ENCODE measurements at places on chromosomes 7 and 10.

- DNase-seq: no peak
These were observed 15.1 kb downstream of the NCAPG2 start for GRCh38 chr7:158689488-158689887.

GRCh38 chr7:16839646-16840045 lies 34.8 kb upstream of the AGR2 start:
- DNase-seq: no peak

GRCh38 chr7:3201937-3202710 lies 98.9 kb upstream of the SDK1 start:
- no peak for DNase-seq

GRCh38 chr7:121689749-121690148 lies 183.2 kb upstream of the PTPRZ1 start:
- DNase-seq: no peak

GRCh38 chr10:15448598-15448997 lies 77.5 kb upstream of the FAM171A1 start:
- no peak for DNase-seq

GRCh38 chr10:78993261-78993945 lies 75.4 kb upstream of the ZMIZ1 start:
- no peak for DNase-seq

DNA sequence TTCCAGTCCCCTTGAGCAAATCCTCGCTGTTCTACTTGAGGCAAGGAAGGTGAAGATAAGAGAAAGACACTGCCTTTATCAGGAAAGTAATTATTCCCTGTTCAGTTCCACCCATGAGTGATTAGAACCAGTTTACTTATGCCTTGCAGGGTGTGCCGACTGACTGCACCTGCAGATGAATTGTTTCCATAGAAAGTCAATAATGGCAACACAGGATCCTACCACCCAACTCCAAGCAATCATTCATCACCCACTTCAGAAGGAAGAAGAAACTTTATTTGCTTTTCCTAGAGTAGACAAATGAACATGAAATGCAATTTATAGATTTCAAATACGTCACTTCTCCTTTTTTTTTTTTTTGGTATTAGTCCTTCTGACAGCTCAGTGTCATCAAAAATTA lies 383.9 kb downstream of the SORCS1 start:
- DNase-seq: no peak

- no peak for DNase-seq
These were observed 3.6 kb downstream of the ZNF438 start for GRCh38 chr10:31028081-31028480.

GRCh38 chr7:1598961-1599639 lies 29.3 kb upstream of the PSMG3 start:
- DNase-seq: no peak

- no peak for DNase-seq
These were observed 69.0 kb downstream of the CACNB2 start for GRCh38 chr10:18209241-18209640.

DNA sequence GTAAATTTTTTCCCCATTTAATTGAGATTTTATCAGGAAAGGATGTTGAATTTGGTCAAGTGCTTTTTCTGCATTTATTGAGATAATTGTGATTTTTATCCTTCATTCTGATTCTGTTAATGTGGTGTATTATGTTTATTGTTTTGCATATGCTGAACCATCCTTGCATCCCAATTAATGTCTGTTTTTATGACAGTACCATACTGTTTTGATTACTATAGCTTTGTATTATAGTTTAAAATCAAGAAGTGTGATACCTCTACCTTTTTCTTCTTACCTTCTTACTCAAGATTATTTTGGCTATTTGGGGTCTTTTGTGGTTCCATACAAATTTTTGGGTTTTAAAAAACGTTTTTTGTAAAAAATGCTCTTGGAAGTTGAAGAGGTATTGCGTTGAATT lies 357.2 kb downstream of the REEP3 start:
- no peak for DNase-seq

DNA sequence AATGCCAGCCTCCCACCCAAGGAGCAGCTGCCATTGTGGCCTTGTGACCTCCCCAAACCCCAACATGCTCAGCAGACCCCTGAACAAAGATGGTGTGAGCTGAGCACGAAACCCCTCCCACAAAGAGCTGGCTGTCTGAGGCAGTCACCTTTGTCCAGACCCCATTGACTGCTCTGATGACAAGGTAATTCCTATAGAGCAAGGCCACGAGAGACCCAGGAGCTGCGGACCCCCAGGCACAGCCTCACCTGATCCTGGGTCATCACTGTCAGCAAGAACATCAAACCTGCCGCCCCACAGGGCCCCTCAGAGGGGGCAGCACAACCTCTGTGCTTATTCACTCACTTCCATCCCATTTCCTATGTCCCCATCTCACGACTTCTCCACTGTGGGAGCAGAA lies 102.6 kb downstream of the CPXM2 start:
- no peak for DNase-seq

DNA sequence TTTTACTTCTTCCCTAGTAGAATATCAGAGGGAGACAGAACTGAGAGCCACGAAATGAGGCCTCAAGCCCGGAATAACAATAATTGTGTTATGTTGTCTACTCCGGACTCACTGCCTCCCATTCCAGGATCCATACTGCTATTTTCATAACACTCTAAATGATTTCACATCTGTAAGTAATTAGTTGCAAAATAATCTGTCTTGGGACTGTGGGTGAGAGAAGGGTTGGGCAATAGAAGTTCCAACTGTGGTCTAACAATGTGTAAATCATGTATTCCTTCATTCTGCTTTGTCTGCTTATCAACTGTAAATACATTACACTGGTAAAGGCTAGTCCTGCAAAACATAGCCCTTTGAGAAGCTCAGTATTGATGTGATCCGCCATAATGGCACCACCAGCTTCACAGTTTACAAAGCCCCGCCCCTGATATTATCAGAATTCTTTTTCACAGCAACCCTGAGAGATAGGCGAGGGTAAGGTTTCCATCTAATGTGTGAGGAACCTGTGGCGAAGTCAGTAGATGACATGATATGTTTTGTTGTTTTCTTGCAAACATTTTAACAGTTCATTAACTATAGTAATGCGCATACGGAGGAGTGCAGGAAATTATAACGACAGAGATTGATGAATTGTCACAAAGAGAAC lies 265.7 kb upstream of the BMPER start:
- DNase-seq: no peak

GRCh38 chr7:95824616-95825015 lies 52.3 kb downstream of the DYNC1I1 start:
- DNase-seq: no peak

DNA sequence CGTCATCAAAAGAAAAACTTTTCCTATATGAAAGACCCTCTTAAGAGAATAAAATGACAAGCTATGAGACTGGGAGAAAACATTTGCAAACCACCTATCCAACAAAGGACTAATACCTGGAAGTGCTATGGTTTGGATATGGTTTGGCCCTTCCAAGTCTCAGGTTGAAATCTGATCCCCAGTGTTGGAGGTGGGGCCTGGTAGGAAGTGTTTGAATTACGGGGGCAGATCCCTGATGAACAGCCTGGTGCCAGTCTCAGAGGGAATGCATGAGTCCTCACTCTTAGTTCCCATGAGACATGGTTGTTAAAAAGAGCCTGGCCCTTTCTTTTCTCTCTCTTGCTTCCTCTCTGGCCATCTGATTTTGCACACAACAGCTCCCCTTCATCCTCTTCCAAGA lies 6.3 kb downstream of the ALDH18A1 start:
- no peak for DNase-seq

GRCh38 chr10:50577681-50578350 lies 45.9 kb downstream of the SGMS1 start:
- no peak for DNase-seq

GRCh38 chr7:46628389-46628788 lies 707.3 kb upstream of the IGFBP3 start:
- DNase-seq: no peak

- DNase-seq: no peak
These were observed 94.8 kb downstream of the ITIH5 start for GRCh38 chr10:7571981-7572380.

GRCh38 chr7:129803546-129804081 lies 149.1 kb downstream of the UBE2H start:
- no peak for DNase-seq

DNA sequence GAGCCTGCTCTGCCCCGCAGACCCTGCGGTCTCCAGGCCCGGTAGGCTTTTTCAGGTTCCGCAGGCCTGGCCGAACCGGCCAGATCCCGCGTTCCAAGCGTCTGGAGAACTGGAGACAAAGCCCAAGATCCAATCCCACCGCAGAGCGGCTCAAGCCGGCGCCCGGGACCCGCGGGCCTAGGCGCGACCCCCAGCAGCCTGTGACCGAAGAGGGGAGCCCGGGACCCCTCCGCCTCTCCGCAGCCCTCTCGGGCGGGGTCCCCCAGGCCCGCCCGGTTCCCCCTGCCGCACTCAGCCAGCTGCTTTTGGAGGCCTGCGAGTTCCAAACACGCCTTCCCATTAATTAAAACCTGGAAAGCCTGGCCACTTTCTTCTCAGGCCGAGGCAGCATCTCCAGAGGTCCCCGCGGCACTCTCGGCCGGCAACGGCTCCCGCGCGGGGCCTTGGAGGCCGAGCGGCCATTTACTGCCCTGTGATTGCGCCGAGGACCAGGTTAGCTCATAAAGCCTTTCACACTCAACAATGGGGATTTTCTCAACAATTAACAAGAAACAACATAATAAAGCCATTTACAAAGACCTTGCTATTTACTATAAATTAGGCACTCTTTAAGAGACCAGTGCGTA lies 16.7 kb downstream of the SKIDA1 start:
- DNase-seq: no peak

Measured in CD4-positive, alpha-beta T cell treated with Interleukin-10 for 1 hour (primary cell).